Left forelimb (tissue), 1 donor: ENCODE measurements at places on chromosomes 1 and 21.

DNA sequence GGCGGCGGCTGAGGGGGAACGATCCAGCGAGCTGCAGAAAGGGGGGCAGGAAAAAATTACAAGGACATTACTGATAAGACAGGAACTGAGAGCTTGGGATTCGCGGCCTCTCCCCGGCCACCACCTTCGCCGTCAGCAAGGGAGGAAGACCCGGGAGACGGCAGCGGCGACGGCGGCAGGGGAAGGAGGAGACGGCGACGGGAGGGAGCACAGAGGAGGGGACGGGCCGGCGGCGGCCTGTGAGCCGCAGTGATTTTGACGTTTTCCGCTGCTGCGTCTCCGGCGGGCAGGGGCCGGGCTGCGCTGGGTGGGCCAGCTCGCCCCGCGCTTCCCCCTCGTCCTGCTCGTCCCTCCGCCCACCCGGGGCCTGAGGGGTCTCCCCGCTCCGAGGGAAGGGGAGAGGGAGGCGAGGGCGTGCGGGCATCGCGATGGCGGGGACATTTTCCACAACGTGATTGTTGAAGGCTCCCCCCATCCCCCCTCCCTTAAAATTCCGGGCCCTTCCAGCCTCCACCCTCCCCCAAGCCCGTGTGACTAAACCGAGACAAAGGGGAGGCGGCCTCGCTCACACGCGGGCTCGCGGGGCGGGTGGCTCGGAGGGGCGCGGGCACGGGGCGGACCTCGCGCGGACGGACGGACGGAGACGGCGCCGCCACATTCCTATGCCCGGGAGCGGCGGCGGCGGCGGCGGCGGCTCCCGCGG, 407 bp downstream of the CAMSAP2 start:
- DNase-seq = peak; percentile 92

DNA sequence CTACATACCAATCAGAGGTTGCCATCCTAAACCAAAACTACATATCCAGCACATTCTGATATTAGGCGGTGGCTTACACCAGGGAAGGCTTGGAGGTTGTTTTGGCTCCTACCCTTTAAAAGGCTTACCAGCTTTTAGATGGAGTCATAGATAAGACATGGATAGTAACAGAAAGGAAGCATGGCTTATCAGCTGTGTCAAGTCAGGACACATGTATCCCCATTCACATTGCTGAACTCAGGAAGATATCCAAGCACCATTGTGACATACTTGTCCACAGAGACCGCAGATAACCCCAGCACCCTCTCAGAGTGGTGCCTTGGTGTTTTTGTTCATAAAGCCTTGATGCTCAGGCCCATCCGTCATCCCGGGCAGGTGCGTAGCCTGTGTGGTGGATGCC, 39.7 kb downstream of the ADARB1 start:
- DNase-seq = no peak

DNA sequence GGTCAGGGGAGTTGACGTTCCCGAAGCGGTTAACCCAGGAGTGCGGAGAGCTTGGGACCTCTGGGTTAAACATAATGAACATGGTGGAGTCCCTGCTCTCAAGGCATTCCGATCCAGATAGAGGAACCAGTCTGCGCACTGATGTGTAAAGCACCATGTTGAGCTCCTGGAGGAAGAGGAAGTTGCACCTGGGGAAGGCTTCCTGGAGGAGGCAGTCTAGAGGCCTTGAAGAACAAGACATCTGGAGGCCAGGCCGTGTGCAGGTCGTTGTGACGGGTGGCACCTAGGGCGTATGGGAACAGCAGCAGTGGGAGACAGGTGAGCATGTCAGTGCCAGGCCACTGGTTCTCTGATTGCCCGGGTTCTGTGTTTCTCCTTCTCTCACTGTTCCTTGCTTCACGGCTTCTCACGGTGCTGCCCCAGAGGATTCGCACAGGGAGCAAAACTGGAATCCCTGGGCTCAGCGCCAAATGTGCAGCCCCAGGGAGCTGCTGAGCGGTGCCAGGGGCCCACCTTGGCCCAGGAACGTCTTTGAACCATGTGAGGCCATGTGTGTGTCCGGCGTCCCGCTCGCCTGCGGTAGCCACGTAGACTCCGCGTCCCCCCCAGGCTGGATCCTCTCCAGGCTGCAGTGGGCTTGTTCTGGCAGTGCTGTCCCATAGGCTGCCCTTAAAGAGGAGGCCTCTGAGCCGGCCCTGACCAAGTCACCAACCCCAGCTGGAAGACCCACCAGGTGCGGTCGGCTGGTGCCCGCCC, 122.9 kb upstream of the GALNT2 start:
- no peak for DNase-seq

DNA sequence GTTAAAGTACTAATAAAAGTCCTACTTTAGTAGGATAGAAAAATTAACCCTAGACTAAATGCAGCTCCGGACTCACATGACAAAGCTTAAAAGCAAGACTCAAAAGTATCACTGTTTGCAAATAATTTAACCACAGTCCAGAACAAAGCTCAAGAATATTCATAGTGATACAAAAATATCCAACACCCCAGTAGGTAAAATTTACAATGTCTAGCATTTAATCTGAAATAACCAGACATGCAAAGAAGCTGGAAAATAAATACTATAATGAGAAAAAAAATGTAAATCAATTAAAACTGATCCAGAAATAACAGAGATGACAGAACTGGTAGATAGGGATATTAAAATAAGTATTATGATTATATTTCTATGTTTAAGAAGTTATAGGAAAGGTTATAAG, 67.0 kb downstream of the KIAA0319L start:
- DNase-seq = no peak

GRCh38 chr1:206662396-206663092, 22.2 kb upstream of the MAPKAPK2 start:
- DNase-seq = no peak

DNA sequence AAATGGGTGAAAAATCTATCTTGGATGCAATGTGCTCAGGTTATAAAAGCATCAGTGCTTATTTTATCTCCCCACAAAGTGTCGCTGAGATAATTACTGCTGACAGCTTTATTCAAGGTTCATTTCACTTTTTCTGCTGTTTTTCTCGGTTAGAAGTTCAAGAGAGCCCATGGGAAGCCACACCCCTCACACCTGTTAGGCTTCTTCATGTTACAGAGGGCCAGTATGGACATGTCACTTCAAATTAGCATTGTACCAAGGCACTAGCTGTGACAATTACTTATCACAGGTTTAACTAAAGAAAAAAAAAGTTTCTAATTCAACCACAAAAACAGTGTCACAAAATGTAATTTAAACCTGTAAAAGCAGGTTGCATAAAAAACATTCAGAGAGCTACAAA, 187.3 kb upstream of the DMRTA2 start:
- no peak for DNase-seq

- no peak for DNase-seq
Observed at GRCh38 chr1:21322681-21323016, 32.4 kb upstream of the ECE1 start.

GRCh38 chr1:36322786-36323635, 434 bp downstream of the EVA1B start:
- DNase-seq = peak; percentile 78

DNA sequence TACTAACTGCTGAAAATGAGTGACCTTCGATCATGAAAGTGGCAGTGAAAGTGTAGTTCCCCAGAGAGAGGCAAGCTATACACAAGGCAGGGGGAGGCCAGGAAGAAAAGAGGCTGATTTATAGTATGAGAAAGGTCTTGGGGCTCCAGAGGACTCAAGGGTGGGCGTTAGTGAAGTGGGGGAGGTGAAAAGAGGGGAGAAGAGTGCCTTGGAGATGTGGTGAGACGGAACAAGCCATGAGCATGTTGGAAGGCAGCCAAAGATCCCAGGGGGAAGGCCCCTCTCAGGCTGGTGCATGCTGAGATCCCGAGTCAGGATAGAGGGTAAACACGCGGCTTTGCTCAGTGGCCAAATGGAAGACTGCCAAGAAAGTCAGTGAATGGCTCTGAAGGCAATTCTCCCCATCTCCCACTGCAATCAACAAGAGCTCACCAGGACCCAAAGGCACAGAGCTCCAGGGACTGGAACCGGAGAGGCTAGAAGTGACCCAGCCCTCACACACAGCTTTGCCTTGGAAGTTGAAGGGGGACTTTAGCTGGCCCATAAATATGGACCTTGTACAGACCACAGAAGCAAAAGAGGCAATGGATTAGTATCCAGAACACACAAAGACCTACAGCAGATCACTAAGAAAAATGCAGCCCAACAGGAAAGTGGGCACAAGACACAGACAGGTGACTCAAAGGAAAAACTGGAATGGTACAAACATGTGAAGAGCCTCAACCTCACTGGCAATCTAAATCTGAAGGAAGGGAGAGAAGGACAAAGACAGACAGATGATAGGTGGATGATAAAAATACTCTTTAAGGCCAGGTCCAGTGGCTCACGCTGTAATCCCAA, 49.6 kb downstream of the HSF2BP start:
- DNase-seq = no peak

GRCh38 chr1:56576880-56577405, 2.4 kb downstream of the PLPP3 start:
- no peak for DNase-seq

GRCh38 chr1:165634154-165634921, 3.3 kb downstream of the MGST3 start:
- no peak for DNase-seq

- no peak for DNase-seq
Observed at GRCh38 chr21:45916011-45916840, 65.3 kb upstream of the COL6A1 start.

DNA sequence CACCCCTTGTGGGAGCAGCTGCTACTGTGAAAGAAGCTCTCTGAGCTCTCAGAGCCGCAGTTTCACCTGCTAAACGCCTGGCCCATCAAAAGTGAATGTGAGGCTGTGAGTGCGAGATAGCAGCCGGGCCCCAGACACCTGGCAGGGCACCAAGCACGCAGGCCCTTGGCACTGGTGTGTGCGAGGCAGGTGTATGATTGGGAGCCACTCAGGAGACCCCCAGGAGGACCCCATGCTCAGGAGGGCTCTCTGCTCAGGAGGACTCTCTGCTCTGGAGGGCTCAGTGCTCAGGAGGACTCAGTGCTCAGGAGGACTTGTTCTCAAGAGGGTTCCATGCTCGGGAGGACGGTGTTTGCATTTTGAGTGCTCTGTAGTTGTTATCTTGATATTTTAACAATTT, 14.3 kb upstream of the ADARB1 start:
- no peak for DNase-seq

- DNase-seq = no peak
Observed at GRCh38 chr1:7218210-7218832, 433.1 kb downstream of the CAMTA1 start.

DNA sequence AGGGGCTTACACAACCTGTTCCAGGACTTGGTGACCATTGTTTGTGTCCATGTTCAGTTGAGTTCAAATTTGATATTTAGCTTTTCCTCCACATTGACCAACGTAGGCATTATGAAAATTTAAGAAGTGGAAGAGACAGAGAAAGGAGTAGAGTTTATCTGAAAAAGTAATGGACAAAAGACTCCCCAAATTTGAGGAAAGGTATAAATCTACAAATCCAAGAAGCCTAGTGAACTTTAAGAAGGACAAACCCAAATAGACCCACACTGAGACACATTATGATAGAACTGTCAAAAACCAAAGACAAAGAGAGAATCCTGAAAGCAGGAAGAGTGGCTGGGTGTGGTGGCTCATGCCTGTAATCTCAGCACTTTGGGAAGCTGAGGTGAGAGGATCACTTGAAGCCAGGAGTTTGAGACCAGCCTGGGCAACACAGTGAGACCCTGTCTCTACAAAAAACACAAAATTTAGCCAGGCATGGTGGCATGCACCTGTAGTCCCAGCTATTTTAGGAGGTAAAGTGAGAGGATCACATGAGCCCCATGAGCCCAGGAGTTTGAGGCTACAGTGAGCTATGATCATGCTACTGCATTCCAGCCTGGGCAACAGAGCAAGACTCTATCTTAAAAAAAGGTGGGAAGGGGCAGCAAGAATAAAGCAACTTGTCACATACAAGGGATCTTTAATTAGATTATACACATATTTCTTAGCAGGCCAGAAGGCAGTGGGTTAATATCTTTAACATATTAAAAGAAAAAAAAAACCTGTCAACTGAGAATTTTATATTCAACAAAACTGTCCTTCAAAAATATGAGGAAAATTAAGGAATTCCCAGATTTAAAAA, 41.0 kb upstream of the ERO1B start:
- DNase-seq = no peak

DNA sequence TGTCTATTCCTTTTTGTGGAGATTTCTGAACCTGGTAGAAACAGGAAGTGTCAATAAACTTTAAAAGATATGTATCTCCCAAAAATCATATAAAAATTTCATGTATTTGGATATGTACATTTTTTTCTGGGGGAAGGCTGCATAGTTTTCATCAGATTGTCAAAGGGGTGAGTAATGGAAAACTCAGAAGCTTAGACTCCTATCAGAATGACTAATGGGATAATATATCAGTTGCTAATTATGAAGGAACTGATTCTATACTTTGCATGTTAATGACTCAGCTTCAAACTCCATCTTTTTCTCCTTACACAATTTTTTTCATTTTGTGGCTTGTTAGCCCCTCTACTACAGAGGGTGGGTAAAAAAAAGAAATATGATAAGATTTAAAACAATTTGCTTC, 55.9 kb downstream of the GON4L start:
- no peak for DNase-seq

DNA sequence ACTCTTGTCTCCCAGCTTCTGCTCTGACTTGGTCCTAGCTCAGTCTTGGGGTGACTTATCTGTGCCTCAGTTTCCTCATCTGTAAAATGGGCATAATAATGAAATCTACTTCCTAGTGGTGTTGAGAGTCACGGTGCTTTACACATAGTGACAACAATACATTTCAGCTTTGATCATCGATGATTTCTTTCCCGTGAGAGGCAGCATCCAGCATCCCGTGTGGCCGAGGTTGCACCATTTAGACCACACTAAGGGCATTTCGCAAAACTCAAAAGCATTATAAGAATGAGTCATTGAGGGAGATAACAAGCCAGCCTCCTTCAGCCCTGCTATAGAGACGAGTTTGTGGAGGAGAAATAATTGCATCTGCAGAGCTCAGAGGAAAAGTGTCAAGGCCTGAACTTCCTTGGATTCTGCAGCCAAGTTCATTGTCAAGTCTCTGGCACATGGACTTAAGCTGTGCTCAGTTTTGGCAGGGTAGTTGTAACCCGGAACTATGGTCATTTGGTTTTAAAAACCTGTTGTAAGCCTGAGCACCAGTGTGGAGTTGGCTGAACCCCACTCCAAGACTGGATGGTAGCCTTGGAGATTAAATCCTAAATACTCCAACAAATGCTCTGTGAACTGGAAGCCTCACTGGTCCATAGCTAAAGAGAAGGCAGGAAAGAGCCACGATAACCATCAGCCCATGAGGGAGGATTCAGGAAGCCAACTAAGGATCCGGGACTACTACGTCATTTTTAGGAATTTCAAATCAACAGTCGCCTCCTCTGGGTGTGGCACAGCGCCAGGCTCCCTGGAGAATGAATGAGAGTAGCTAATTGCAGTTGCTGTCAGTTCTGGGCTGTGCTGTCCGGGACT, 64.2 kb downstream of the TCP10L start:
- no peak for DNase-seq

- DNase-seq = no peak
Observed at GRCh38 chr1:18508084-18508483, 27.4 kb downstream of the KLHDC7A start.

- no peak for DNase-seq
Observed at GRCh38 chr1:203667616-203668015, 41.0 kb downstream of the ATP2B4 start.
